ENCODE measurements at places on chromosomes 2 and 18.

- no peak for DNase-seq
Observed at GRCh38 chr2:17604050-17604449, 63.6 kb downstream of the VSNL1 start.

DNA sequence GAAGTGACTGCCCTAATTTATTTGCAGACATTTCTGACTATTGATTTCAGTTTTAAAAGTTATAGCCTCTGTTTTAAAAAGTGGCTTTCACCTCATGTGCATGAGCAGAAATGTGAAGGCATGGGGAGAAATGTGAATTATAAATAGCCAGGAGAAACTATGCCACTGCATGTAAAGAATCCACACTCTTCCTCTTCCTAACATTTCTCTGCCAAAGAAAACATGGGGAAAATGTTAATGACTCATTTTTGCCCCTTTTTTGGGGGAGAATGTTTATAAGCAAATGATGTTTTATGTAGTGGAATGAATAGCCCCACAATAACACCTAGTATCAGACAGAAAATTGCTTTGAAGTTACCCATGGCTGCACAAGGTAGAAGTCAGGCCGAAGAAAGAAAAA is 249.0 kb upstream of the TANK start:
- DNase-seq: no peak

- DNase-seq: no peak
Observed at GRCh38 chr2:22748909-22749308, 636.1 kb upstream of the KLHL29 start.

DNA sequence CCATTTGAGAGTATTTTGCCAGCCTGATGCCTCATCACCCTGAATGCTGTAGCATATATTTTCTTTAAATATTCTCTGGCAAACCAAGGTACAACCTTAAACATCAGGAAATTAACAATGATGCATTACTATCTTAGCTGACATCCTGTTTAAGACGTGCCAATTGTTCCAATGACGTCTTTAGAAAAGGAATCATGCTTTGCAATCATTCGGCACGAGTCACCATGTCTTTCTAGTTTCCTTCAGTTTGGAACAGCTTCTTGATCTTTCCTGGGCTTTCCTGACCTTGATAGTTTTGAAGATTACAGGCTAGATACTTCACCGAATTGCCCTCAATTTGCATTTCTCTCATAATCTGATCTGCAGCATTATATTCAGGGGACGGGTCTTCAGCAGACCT is 88.2 kb upstream of the GLI2 start:
- DNase-seq: no peak

DNA sequence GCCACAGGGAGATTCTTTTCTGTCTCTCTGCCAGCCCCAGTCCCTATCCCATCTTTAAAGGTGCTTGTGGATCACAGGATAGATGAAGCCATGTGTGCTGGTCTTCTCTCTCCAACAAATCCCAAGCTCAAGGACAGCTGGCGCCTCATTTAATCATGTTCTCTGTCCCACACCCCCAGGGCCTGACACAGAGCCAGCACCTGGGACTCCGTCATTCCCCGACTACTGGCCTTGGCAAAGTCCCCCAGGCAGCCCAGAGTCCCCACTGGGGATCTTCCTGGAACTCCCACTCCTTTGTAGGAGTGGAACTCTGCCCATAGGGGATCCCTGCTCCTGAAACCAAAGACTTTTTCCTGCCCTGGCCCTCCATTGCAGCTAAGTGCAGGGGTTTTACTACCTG is 60.8 kb downstream of the MTHFD2 start:
- no peak for DNase-seq

DNA sequence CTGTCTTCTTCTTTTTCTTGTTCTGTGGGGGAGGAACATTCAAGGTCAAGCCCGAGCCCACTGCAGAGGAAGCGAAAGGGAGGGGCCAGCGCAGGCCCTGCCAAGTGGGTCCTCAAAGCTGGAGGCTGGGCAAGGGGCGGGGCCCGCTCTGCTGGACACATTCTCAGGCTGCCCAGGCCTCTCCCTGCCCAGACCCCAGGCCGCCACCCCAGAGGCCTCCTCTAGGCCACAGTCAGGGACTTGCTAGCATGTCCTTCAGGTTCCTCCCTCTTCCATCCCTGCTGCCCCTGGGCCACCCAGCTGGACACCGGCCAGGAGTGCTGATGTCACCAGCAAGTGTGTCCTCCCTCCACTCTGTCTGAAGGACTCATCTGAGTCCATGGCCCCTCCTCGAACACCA is 44.1 kb downstream of the KIF1A start:
- no peak for DNase-seq

- DNase-seq: no peak
Observed at GRCh38 chr2:96156926-96157648, 11.8 kb upstream of the DUSP2 start.

GRCh38 chr2:45844796-45845457 is 193.5 kb downstream of the PRKCE start:
- no peak for DNase-seq

- no peak for DNase-seq
Observed at GRCh38 chr2:172588931-172589330, 33.0 kb downstream of the PDK1 start.

DNA sequence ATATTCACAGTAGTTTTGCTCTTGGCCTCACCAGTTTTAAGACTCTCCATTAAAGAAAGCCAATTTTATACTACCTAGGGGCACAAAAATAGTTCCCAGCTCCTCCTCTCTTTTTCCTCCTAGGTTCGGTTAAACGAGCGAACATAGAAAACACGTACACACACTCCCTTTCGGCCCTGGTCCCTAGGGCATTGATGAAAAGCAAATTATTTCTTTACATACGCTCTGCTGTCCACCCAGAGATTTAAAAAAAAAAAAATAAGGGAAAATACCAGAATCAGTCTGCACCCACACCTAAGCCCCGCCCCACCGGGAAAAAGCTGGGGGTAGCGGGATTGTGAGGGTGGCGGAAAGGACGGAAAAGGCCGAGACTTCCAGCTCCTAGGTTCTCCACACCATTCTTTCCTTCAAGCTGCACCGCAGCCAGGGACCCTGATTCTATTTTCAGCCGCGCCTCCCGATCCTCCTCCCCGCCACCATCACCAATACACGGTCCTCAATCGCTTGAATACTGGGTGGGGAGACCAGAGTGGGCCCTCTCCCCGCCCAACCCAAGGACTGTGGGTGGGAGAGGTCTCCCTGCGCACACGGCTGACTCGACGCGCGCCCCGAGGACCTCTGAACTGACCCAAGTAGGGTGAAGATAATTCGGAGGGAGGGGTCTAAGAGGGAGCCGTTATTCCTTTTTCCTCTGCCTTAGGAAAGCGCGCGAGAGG is 769 bp downstream of the ATF2 start:
- no peak for DNase-seq

DNA sequence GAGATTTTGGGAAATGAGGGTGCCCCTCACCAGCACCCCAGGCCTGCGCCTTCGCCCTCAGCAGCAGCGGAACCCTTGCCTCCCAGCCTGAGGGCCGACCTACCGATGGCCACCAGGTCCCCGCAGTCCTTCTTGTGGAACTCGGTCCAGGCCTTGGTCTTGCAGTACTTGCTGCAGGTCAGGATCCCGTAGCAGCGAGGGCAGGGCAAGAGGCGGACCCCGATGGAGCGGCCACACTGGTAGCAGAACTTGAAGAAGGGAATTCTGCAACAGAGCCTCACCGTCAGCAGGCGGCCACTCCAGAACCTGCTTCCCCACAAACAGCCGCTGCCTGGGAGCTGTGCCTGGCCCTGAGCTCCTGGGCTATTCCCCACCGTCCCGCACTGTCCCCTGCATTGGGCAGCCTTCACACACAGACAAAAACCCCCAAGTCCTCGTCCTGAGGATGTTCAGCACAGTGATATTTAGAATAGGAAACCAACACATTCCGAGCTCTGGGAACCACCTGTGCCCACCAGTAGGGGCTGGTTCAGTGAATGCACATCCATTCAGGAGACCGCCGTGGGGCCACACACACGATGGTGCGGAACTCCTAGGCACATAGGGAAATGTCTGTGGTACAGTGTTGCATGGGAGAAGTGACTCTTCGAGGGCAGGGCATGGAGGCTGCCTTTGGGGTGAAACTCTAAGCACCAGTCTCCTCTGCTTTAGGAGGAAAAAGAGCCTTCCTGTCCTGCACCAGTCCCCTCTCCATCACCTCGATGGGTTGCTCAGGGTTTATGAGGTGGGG is 45.6 kb downstream of the GPC1 start:
- no peak for DNase-seq

- DNase-seq: no peak
Observed at GRCh38 chr2:46008091-46008870, 288.9 kb upstream of the EPAS1 start.

DNA sequence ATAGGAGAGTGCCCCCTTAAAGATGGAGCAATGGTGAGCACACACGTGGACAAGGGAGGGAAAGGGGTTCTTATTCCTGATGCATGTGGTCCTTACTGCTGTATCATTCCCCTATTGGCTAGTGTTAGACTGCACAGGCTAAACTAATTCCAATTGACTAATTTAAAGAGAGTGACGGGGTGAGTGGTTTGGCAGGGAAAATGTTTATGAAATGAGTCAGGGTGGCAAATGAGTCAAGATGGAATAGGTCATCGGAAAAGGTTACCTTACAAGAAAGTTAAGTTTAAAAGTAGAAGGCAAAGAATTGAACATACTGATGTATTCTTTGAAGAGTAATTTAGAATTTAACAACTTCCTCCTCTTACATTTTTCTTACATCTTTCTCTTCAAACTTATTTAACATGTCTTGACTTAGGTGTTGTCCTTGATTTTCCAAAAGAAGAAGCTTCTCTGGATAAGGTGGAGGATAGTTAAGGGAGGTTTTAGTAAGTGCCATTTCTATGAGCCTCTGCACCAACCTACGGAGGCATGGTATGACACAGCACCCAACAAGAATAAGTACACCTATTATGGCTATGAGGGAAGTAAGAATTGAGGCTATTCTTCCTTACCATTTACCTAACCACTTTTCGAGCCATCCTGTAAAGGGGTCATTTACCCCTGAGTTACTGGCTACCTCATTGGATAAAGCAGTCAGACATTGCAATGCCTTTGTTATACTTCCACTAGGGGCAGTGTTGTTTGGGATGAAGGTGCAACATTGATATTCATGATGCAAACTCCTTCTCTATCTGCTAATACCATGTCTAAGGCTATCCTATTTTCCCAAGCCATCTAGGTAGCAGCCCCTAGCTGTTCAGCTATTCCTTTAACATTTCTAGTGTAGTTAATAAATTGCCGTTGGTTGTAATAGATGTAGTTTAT is 1345.8 kb upstream of the LRRTM1 start:
- DNase-seq: no peak

DNA sequence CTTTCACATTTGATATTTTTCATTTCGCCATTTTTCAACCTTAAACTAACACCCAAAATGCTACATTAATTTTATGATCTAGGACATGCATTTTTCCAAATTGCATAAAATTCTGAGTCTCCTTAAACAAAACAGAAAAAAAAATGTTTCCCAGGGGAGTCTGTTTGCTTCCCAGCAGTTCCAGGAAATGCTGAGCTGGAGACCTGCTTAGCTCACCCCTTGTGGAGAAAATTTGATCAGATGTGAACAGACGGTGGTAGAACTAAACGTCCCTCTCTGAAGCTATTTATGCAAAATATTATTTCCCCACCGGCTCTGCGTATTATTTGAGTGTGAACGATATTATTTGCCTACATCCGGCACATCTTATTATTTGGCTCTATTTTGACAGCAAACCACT is 74.9 kb upstream of the AGAP1 start:
- DNase-seq: no peak

DNA sequence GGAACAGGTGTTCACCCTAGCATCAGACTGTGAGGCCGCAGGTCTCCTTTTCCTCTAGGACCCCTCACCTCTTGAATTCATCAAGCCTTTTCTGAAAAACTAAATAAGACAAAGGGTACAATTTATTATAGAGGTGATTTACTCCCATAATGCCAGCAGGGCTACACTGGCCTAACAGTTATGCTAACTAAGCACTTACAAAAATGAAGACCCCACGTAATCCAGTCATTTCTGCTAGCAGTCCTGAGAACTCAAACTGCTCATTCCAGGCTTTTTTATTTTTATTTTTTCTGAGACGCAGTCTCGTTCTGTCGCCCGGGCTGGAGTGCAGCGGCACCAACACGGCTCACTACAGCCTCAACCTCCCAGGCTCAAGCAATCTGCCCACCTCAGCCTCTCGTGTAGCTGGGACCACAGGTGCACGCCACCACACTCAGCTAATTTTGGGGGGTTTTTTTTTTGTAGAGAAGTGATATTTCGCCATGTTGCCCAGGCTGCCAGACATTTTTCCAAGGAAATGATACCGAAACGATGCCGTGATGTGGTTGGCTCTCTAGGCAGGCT is 14.2 kb downstream of the CAPG start:
- DNase-seq: no peak
